ENCODE measurements at places on chromosomes 1 and 21. TPM values are rescaled to one million over a fixed set of nuclear protein-coding genes. Genes with fewer than 3 reads are reported as not detected.

- H3K27me3 ChIP-seq: no peaks in the 10 kb centered on the region
- H3K4me3 ChIP-seq: no peak overlapping the region
- no peaks in the 10 kb centered on the region for H3K36me3 ChIP-seq
- no peak overlapping the region for H3K27ac ChIP-seq
- DNase-seq: no peak
Observed at GRCh38 chr1:9391620-9392019, 98.9 kb downstream of the SPSB1 start.

DNA sequence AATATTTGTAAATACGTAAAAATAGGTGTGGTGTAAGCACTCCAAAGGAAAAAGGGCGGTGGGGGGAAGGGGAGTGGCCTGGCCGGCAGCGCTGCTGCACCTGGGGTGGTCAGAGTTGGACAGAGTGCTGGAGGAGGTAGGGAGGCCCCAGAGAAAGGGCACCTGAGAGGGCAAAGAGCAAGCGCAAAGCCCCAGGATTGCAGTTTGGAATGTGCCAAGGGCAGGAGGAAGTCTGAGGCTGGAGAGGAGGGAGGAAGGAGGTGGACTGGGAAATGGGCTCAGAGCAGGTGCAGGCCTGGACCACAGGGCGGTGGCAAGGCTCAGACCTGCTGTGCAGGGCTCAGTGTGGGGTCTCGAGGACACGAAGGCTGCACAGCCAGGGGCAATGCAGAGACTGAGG, 30.6 kb downstream of the LDLRAP1 start:
- no peak overlapping the region for H3K27ac ChIP-seq
- H3K27me3 ChIP-seq: peaks cover 10% of the 10 kb centered on the region
- no peaks in the 10 kb centered on the region for H3K36me3 ChIP-seq
- no peak overlapping the region for H3K4me3 ChIP-seq
- peaks cover 51% of the 10 kb centered on the region for H3K4me1 ChIP-seq

DNA sequence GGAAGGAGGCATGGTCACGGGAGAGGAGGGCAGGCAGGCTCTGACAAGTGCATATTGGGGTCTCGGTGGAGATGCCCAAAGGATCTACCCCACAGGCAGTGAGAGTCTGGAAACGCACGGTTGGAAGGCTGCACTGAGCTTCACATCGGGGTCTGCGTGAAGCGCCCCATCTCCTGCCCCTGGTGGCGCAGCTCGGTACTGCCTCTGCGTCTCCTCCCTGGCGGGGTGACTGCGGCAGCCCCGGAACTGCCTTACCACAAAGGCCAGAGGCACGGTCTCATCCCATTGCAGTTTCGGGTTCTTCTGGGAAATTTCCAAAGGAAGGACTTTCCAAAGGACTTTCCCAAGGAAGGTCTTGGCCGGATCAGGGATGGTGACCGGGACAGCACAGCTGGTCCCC, 69.2 kb upstream of the AJAP1 start:
- H3K27ac ChIP-seq: no peak overlapping the region
- H3K4me1 ChIP-seq: no peaks in the 10 kb centered on the region
- H3K4me3 ChIP-seq: no peak overlapping the region
- DNase-seq: peak; percentile 31
- no peaks in the 10 kb centered on the region for H3K27me3 ChIP-seq

Gene LCE2B
- total RNA-seq: not detected

DNA sequence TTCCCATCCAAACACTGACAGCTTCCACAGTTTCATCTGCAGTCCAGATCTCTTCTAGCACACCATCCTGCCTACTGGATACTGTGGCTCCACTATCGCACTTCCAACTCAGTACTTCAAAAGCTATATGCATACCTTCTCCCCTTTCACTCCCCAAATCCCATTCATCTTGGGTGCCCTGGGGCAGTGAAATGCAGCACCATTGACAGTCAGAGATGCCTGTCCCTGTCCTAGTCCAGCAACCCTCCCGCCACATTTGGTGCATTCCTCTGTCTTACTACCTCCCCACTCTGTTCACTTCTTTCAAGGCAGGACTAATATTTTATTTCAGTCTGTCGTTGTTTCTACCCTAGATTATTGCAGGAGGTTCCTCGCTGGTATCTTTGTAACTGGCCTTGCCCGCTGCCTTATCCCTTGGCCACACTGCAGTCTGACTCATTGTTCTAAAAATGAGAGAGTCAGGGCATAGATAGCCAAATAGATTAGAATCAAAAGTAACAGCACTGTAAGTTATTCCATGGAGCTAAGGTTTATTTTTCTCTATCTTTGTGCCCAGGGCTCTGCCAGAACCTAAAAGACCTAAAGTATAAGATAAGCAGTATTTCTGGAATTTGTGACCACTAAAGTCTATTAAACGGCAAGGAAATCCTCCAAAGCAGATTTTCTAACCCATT, 96.7 kb downstream of the ESRRG start:
- no peaks in the 10 kb centered on the region for H3K4me1 ChIP-seq
- no peak overlapping the region for H3K27ac ChIP-seq
- no peaks in the 10 kb centered on the region for H3K27me3 ChIP-seq
- H3K4me3 ChIP-seq: no peak overlapping the region
- DNase-seq: no peak

Gene KDF1
- total RNA-seq: 2.8 TPM

GRCh38 chr1:183758913-183759312, 46.0 kb upstream of the RGL1 start:
- no peak overlapping the region for H3K27ac ChIP-seq
- H3K4me3 ChIP-seq: no peak overlapping the region
- no peaks in the 10 kb centered on the region for H3K4me1 ChIP-seq
- no peaks in the 10 kb centered on the region for H3K36me3 ChIP-seq
- no peak for DNase-seq

DNA sequence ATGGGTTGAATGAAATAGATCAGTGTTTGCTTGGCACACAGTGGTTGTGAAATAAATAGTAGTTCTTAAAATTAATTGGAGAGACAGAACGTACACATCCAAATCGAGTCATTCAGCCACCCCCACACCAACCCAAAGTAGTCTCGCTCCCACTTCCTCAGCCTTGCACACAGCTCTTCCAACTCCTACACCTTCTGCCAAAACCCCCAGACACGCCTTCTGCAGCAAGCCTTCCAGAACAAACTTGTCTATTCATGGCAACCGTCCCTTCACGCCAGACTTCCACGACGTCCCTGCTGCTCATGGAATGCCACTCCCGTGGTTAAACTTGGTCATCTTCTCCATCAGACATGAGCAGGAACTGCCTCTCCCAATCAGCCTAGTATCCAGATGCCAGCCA, 37.5 kb upstream of the RD3 start:
- DNase-seq: no peak
- H3K27me3 ChIP-seq: no peaks in the 10 kb centered on the region
- H3K27ac ChIP-seq: no peak overlapping the region
- no peaks in the 10 kb centered on the region for H3K36me3 ChIP-seq

Data from T-cell (primary cell).